ENCODE measurements at places on chromosomes 11 and 22.

DNA sequence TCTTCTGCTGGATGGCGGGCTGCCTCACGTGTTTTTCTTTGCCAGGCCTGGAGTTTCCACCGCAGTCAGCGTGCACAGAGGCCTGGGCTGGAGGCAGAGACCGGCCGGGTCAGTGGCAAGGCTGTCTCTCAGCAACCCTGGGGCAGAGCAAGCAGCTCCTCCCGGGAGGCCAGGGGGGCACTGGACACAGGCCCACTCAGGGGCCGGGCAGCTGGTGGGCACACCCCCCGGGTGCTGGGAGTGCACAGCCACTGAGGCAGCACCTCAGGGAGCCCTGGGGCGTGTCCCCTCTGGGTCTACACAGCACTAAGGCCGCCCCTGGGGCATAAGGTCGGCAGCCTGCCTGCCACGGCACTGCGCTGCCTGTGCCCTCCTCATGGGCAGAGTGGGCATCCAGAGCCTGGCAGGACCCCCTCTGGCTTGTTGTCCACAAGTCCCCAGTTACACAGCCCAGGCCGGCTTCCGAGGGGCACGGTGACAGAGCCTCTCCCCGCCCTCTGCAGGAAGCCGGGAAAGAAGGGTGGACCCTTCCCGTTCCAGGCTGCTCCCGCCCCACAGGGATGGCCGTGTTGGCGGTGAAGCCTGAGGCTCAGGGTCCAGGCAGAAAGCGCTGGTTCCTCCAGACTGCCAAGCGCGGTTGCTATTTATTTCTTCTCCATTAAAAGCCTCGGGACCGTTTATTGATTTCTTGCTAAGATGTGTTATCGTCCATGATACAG lies 18.5 kb upstream of the TH start:
- no peak for DNase-seq

- DNase-seq, result no peak
Measured at GRCh38 chr11:75383246-75383645, 16.1 kb upstream of the RPS3 start.

DNA sequence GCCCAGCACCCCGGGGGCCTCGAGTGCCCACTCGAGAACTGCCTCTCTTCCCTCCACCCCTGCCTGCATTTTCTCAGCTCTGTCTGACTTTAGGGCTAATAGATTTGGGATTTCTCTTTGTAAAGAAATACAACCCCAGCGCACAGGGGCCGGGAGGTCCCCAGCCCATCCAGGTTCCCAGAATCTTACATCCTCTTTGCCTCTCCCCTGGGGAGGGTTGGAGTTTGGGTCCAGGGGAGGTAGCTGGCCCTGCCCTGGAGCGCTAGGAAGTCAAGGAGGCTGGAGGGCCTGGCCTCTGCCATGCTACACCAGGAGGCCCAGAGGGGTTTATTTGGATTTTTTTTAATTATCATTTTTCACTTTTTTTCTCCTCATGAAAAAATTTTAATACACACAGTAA lies 65.7 kb upstream of the LMO1 start:
- no peak for DNase-seq

DNA sequence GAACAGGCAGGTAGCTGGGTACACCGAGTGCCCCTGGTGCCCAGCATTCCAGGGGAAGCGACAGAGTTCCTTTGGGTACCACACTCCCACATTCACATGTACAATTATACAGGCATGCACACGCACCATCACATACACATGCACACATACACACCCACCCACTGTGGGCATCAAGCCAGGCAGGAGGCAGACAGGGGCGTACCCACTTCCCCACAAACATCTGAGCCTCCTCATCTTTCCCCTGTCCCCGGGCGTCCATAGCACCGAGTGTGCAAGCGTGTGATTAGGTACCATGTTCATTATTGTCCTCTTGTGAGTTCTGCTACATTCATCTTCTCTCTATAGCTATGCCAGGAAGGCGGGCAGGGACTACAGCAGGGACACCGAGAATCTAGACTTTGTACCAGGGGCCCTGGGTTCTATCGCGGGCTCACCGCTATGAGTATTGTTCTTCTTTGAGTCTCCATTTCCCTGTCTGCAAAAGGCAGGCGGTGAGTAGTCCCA lies 2.1 kb upstream of the CARD10 start:
- no peak for DNase-seq

GRCh38 chr11:98431463-98432359 lies 589.0 kb upstream of the CNTN5 start:
- no peak for DNase-seq

GRCh38 chr11:35419830-35420333 lies 524 bp upstream of the SLC1A2 start:
- no peak for DNase-seq

DNA sequence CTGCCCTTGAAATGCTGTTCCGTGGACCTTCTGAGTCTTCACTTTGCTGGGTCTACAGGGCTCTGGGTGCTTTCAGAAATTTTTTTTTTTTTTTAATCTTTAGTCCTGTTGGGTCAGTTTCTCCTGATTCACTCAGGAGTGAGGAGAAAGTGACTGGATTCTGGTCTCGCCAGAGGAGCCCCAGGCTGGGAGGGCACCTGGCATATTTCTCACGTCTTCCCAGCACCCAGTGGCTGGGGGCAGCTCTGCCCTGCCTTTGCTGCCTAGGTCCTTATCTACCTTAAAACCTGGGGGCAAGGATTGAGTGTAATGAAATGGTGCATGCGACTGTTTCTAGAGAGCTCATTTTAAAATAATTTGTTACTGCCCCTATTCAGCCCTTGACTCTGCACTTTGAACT lies 23.3 kb downstream of the SAMM50 start:
- no peak for DNase-seq

Measured in NCI-H526 treated with DMSO at 0.1 percent for 48 hours (cell line).